ENCODE measurements at places on chromosomes 7 and 10. TPM values are rescaled to one million over a fixed set of nuclear protein-coding genes. Genes with fewer than 3 reads are reported as not detected.

KCNMA1 gene
- 116 TPM for total RNA-seq

PNLIPRP2 gene
- not detected for total RNA-seq

ASIC3 gene
- 0.26 TPM for total RNA-seq

TEX36 gene
- total RNA-seq = not detected

CISD1 gene
- total RNA-seq = 22.4 TPM

MYL10 gene
- not detected for total RNA-seq

CYP3A4 gene
- total RNA-seq = not detected

TAC1 gene
- total RNA-seq = not detected

EPC1 gene
- total RNA-seq = 28.4 TPM

AZGP1 gene
- not detected for total RNA-seq

TWIST1 gene
- 30.5 TPM for total RNA-seq

C10orf71 gene
- not detected for total RNA-seq

SLC18A3 gene
- total RNA-seq = not detected

AKR1D1 gene
- total RNA-seq = 0.07 TPM

GHITM gene
- total RNA-seq = 172 TPM

OR6V1 gene
- total RNA-seq = not detected

NODAL gene
- not detected for total RNA-seq

SCART1 gene
- 2.5 TPM for total RNA-seq

THNSL1 gene
- total RNA-seq = 7.0 TPM

FAM25G gene
- total RNA-seq = not detected

GLI3 gene
- 4.1 TPM for total RNA-seq

GRM3 gene
- total RNA-seq = not detected

HOXA6 gene
- total RNA-seq = 1.4 TPM

EVX1 gene
- not detected for total RNA-seq

CLDN3 gene
- total RNA-seq = not detected

AKR1C8 gene
- not detected for total RNA-seq

SEM1 gene
- total RNA-seq = 59.2 TPM

ATG9B gene
- 1.2 TPM for total RNA-seq

OR2A1 gene
- 0.07 TPM for total RNA-seq

MMD2 gene
- total RNA-seq = not detected

Data from smooth muscle cell of the pulmonary artery (primary cell).